ENCODE measurements at places on chromosomes 16 and 17.

DNA sequence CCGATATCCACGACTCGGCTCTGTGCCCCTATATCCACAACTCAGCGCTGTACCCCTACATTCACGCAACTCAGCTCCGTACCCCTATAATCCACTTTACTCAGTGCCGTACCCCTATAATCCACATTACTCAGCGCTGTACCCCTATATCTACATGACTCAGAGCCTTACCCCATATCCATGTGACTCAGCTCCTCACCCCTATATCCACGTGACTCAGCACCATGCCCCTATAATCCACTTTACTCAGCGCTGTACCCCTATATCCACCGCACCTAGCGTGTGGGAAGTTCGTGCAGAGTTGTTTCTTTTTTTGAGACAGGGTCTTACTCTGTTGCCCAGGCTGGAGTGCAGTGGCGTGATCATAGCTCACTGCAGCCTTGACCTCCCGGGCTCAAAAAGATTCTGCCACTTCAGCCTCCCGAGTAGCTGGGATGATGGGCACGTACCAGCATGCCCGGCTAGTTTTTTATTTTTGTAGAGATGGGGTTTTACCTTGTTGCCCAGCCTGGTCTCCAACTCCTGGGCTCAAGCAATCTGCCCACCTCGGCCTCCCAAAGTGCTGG lies 17.4 kb downstream of the CYB5D2 start:
- no peak for DNase-seq

DNA sequence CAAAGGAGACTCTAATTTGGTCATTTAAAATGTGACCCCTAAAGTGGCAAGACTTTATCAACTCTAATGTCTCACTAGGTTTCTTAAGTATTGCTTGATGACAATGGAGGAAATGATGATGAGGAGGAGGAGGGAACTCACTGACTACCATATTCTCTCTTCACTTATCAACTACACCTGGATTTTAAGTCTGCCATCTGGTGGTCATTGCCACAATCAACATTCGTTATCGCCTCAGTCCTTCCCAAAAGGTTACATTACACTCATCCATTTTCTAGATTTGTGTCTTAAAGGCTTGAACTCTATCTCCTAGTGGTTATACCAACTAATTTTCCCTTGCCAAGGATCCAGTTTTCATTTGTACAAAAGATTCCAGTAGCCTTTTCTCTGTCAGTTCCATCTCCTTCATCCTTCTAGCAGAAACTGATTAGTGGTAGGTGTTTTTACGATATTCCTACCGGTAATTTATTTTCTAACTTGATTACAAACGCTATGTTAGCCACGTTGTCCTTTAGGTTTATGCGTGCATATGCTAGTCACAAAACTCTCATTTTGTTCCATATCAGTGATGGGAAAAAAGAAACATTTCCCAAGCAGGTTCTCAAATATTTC lies 114.6 kb upstream of the NOG start:
- no peak for DNase-seq

- no peak for DNase-seq
Observed at GRCh38 chr16:3712861-3713372, 4.4 kb downstream of the TRAP1 start.

- no peak for DNase-seq
Observed at GRCh38 chr17:36197387-36197703, 787 bp upstream of the CCL3L1 start.

GRCh38 chr16:381012-381788 lies 578 bp downstream of the PGAP6 start:
- DNase-seq: no peak

- DNase-seq: no peak
Observed at GRCh38 chr17:74374858-74375257, 7.6 kb downstream of the GPR142 start.

- no peak for DNase-seq
Observed at GRCh38 chr17:17548044-17548443, 43.5 kb downstream of the PEMT start.

DNA sequence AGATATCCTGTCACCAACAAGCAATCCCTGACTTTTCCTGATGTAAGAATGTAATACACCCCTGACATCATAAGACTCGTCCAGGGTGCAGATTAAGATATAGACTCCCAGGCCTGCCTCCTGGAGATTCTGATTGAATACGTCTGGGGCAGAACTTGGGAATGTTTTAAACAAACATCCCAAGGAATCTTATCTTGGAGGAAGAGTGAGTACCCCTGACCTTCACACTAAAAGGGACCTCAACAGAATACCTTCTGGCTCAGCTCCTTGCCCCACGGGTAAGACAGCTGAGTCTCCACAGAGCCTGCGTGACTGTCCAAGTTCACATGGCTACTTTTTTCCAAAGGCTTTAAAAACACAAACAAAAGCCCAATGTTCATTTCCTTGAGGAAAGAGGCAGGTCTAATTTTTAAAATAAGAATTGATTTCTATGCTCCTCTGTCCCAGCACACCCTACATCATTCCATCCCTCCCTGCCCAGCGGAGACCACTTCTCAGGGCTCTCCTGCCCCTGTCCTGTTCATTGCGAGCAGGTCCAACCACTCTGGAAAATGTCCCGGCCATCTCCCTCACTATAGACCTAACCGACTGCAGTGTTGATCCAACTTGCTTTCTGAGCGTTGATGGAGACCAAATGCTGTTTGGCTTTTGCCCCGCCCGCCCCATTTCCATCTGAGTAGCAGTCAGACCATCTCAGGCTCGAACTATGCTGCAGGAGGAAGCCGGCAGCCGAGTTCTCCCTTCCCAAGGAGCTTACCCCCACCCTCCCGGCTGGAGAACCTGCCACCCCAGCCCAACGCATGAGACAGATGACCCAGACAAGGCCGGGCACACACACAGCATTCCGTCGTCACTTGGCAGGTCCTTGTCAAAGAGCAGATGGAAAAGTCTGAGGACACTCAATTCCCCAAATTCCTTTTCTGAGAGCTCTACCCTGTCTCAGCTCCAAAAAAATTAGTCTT lies 44.1 kb upstream of the MYH10 start:
- no peak for DNase-seq

GRCh38 chr16:73617738-73618137 lies 569.8 kb upstream of the ZFHX3 start:
- no peak for DNase-seq

DNA sequence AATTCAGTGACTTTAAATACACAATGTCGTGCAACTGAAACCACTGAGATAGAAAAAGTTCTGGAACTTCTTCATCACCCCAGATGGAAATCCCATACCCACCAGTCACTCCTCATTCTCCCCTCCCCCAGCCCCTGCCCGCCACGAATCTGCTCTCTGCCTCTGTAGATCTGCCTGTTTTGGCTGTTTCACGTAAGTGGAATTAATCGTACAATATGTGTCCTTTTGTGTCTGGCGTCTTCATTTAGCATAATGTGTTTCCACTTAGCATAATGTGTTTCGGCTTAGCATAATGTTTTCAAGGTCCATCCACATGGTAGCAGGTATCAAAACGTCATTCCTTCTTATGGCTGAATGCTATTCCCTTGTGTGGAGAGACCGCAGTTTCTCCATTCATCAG lies 3.5 kb upstream of the SPPL2C start:
- DNase-seq: no peak

- DNase-seq: no peak
Observed at GRCh38 chr17:5011928-5012327, 14.2 kb downstream of the KIF1C start.

DNA sequence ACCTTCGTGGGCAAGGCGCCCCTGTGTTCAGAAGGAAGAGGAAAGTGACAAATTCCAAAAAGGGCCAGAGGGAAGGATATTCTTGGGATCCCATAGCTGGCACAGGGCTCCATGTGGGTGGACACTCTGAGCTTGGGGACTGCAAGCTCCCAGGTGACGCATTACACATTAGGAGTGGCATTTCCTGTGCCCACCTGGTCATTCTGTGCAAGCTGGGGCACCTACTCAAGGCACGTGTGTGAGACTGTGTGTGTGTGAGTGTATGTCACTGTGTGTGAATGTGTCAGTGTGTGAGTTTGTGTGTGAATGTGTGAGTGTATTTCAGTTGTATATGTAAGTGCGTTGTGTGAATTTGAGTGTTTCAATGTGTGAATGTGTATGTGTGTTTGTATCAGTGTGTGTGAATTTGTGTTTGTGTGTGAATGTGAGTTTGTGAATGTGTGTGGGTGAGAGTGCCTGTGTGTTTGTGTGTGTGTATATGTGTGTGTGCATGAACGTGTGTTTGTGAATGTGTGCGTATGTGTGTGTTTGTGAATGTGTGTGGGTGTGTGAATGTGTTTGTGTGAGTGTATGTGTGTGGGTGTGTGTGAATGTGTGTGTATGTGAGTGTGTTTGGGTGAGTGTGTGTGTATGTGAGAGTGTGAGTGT lies 1.6 kb upstream of the CD300A start:
- DNase-seq: no peak

Measured in activated CD8-positive, alpha-beta memory T cell treated with anti-CD3 and anti-CD28 coated beads for 1 hour (primary cell).